ENCODE measurements at places on chromosomes 1 and 21.

GRCh38 chr1:228515200-228515834 is 28.1 kb downstream of the RNF187 start:
- H3K4me3 ChIP-seq: no peak overlapping the region
- no peak for DNase-seq
- peaks cover 11% of the 10 kb centered on the region for H3K27me3 ChIP-seq

GRCh38 chr1:116494353-116494692 is 76.5 kb downstream of the CD58 start:
- H3K4me1 ChIP-seq: no peaks in the 10 kb centered on the region
- no peak for DNase-seq
- H3K4me3 ChIP-seq: no peak overlapping the region
- no peaks in the 10 kb centered on the region for H3K27me3 ChIP-seq

DNA sequence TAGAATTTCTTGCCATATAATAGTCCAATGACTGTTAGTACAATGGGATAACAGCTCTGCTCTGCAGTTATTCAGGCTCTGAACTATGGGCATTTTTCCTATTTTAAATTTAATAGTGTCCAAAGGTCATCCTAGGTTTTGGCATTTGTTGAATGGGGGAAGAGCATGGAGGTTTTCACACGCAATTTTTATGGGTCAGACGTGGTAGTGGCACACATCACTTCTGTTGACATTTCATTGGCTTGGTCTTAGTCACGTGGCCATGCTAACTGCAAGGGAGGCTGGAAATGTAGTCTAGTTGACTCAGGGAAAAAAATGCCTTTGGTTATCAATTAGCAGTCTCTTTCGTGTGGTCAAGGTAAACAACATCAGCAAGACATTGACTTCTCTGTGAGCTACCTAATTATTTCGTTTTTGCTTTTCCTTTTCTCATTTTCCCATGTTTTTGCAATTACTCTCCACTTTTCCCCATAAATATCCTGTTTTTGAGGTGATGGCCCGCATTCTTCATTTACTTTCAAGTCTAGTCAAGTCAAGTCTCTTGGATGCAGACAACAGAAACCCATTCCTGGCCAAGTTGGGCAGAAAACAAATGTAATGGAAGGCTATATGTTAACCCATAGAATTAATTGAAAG is 82.8 kb downstream of the DYRK1A start:
- no peak for DNase-seq
- H3K4me1 ChIP-seq: peaks cover 2% of the 10 kb centered on the region
- H3K36me3 ChIP-seq: no peaks in the 10 kb centered on the region
- H3K27ac ChIP-seq: no peak overlapping the region
- no peaks in the 10 kb centered on the region for H3K27me3 ChIP-seq

DNA sequence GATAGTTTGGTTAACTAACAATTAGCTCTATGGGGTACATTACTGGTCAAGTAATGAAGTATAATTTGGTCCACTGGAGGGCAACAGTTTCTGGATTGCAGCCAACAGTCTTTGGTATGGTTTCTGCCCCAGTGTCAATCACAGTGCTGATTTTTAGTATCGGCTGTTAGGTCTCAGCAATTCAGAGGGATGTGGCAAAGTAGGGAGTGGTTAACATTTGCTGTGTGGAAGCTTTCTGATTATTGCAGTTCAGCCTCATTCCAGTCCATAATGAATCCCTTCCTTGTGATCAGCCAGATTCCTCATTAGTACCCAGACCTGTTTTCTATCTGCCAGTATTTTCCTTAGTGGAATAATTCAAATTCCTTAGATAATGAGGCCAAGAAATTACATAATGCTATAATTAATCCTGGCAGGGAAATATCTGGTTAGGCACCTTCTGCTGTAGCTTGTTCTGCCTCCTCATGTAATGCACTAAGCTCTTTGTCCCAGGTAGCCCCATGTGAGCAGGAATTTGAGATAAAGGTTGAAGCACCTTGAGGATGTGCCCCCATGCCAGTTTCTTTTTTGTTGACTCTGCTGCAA is 14.0 kb downstream of the F3 start:
- H3K4me1 ChIP-seq: no peaks in the 10 kb centered on the region
- H3K27ac ChIP-seq: no peak overlapping the region
- no peaks in the 10 kb centered on the region for H3K27me3 ChIP-seq

DNA sequence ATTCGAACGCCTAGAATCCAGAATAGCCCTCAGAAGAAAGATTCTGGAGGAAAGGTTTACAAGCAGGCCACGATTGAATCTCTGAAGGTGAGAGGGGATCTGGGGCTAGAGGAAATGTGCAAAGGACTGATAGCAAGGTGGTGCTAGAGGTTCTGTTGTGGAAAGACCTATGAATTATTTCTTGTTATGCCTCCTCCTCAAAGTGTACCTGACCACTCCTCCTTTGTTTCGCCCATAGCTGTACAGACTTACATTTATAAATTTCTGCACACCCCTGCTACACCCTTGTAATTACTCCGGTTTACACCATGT is 986 bp downstream of the TCEANC2 start:
- DNase-seq: no peak
- H3K27ac ChIP-seq: no peak overlapping the region
- no peaks in the 10 kb centered on the region for H3K36me3 ChIP-seq
- H3K4me3 ChIP-seq: peak overlapping the region; percentile 72

- H3K4me3 ChIP-seq: no peak overlapping the region
- no peaks in the 10 kb centered on the region for H3K27me3 ChIP-seq
- peaks cover 8% of the 10 kb centered on the region for H3K4me1 ChIP-seq
- peaks cover 14% of the 10 kb centered on the region for H3K36me3 ChIP-seq
- H3K27ac ChIP-seq: no peak overlapping the region
Observed at GRCh38 chr1:54278941-54279422, 79.0 kb downstream of the MRPL37 start.

- H3K4me1 ChIP-seq: peaks cover 5% of the 10 kb centered on the region
- DNase-seq: no peak
Observed at GRCh38 chr1:230867903-230868735, at the start of gene C1orf198. C1orf198 (minus strand) TSS chr1:230868521; CDS start chr1:230868512, 9 bp downstream.

GRCh38 chr1:94031591-94031990 is 89.4 kb downstream of the ABCA4 start:
- H3K4me3 ChIP-seq: no peak overlapping the region
- H3K4me1 ChIP-seq: no peaks in the 10 kb centered on the region
- H3K36me3 ChIP-seq: no peaks in the 10 kb centered on the region
- no peak for DNase-seq
- no peaks in the 10 kb centered on the region for H3K27me3 ChIP-seq

- no peak for DNase-seq
- H3K36me3 ChIP-seq: no peaks in the 10 kb centered on the region
- no peaks in the 10 kb centered on the region for H3K27me3 ChIP-seq
- H3K4me1 ChIP-seq: no peaks in the 10 kb centered on the region
- H3K27ac ChIP-seq: no peak overlapping the region
- no peak overlapping the region for H3K4me3 ChIP-seq
Observed at GRCh38 chr1:153272186-153272585, 12.7 kb downstream of the LORICRIN start.

DNA sequence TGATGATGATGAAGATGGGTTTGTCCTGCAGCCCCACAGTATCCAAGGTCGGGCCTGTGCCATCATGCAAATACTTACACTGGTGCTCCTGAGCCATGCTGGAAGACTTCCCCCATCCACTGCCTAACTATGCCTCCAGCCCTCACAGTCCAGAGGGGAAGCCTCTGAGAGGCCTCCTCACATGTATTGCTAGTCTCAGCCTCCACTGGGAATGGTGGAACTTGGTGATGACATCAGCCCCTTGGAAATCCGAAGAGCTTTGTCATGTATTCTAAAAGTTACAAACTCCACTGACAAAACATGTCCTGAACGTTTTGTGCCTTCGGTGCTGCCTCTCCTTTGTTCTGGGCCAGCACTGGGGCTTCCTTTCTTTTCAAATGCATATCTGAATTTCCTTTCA is 61.1 kb upstream of the DMRTB1 start:
- no peaks in the 10 kb centered on the region for H3K36me3 ChIP-seq
- peaks cover 15% of the 10 kb centered on the region for H3K4me1 ChIP-seq
- no peak overlapping the region for H3K27ac ChIP-seq
- no peak for DNase-seq

- no peak overlapping the region for H3K27ac ChIP-seq
- H3K4me3 ChIP-seq: no peak overlapping the region
- H3K27me3 ChIP-seq: no peaks in the 10 kb centered on the region
- no peaks in the 10 kb centered on the region for H3K4me1 ChIP-seq
Observed at GRCh38 chr1:108715932-108716331, 3.2 kb downstream of the FNDC7 start.

DNA sequence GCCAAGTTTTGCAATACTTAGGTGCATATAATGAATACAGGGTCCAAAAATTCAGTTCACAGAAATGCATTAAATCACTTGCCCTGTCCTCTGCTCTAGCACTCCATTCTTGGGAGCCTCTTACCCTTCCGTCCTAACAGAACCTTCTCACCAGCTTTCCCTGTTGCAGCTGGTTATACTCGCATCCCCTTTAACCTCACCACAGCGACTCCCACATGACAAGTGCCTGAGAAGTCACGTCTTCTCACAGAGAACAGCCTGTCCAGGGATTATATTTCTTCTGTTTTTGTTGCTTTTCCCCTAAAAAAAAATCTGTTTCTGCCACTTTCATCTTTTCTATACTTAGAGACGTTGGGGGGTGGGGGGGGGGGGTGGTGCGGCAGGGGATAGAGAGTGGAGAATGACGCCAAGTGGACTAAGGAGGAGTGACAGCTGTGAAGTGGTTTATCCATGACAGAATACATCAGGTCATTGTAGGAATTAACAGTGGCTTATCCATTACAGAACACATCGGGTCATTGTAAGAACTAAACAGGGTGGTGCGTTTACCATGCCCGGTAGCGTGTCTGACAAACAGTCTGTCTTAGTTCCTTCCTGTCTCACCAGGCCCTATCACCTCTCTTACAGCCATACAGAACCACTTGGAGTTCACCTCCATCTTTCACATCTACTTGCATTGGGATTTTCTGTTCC is 117.6 kb downstream of the UBE2U start:
- DNase-seq: no peak
- H3K4me3 ChIP-seq: no peak overlapping the region
- no peaks in the 10 kb centered on the region for H3K4me1 ChIP-seq
- no peaks in the 10 kb centered on the region for H3K36me3 ChIP-seq

- H3K4me1 ChIP-seq: no peaks in the 10 kb centered on the region
- no peak for DNase-seq
- no peaks in the 10 kb centered on the region for H3K36me3 ChIP-seq
- no peak overlapping the region for H3K4me3 ChIP-seq
- H3K27ac ChIP-seq: no peak overlapping the region
- H3K27me3 ChIP-seq: no peaks in the 10 kb centered on the region
Observed at GRCh38 chr21:45202889-45203288, 84.8 kb downstream of the POFUT2 start.

DNA sequence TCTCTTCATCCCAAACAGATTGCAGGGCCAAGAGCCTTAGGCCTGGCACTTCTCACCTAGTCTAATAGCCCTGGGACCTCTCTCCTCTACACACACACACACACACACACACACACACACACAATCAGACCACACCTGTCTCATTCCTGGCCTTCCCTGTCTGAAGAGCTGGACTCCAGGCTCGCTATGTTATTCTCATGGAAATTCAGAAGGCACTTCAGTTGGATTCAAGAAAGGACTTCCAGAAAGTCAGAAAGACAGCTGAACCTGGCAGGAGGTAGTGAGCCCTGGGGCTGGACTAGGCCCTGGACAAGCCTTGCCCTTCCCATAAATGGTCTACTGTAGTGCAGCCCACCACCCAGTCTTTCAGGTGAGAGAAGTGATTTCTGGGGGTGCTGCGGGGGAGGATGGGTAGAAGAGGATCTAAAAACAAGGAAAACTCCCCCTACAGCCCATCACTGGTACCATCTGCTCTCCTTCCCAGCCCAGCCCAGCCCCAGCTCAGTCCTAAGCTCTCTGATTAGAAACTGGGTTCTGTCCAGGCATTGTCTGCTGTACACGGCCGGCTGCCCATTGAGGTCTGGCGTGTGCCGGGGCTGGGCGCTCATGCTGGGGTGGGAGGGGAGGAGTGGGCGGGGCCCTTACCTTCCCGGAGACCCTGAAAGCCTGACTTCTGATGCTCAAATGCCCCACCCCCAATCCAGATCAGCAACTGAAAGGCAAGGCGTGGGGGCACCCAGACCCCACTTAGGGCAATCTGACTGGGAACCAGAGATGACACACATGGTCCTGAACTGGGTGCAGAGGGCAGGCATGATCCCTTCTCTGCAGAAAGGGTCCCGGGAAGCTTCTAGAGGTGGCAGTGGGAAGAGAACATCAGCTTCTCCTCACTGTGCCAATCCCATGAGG is 2.5 kb downstream of the KIF21B start:
- H3K27me3 ChIP-seq: peaks cover 2% of the 10 kb centered on the region
- no peak overlapping the region for H3K27ac ChIP-seq
- H3K36me3 ChIP-seq: no peaks in the 10 kb centered on the region
- H3K4me3 ChIP-seq: no peak overlapping the region
- peak; percentile 66 for DNase-seq

DNA sequence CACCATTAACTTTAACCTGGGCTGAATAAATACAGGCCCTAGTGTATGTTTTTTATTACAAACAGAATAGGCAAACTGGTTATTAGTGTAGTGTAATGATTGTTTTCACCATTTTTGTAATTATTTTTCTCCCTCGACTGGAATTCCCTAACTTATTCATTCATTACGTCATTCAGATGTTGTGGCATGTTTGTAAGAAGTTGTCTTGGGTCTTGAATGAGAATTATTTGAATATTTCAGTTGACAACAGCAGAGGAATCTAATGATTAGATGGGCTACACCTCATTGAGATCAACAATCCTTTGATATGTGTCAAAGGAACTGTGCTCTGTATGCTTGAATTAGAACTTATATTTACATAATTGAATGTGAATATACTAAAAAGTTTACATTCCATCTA is 12.8 kb downstream of the XCL1 start:
- no peak overlapping the region for H3K4me3 ChIP-seq
- H3K27ac ChIP-seq: no peak overlapping the region
- H3K36me3 ChIP-seq: no peaks in the 10 kb centered on the region
- no peaks in the 10 kb centered on the region for H3K27me3 ChIP-seq
- DNase-seq: no peak

Measured in H1 (cell line).